Activated naive CD8-positive, alpha-beta T cell treated with anti-CD3 and anti-CD28 coated beads, Interleukin-2, amount 50 U/mL, for 24 hours (primary cell): ENCODE measurements at places on chromosomes 4 and X.

DNA sequence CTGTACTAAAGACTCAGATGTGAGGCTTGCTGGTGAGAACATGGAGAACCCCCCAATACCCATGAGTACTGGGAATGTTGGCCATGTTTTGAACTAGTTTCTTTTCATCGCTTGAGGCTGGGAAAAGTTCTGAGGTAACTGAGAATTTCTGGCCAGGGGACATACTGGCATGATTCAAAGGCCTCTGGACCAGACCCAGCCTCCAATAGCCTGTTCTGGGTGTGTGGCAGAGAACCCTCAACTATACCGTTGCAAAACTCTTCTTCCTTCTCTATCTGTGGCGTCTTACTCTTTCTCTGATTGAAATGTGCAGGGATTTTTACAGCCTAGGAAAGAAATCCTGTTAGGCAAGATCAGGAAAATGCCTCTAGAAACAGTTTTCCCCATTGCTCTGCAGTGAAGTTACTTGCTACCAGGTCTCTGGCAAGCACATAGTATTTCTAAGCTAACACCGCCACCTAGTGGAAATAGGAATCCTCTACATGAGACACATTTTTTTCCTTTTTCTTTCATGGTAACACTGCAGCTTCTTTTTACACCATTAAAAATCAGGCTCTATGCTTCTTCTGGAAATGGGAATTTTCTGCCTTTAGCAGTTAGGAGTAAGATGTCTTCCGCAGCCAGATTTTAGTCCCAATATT lies 170.7 kb upstream of the ZCCHC13 start:
- DNase-seq: no peak

DNA sequence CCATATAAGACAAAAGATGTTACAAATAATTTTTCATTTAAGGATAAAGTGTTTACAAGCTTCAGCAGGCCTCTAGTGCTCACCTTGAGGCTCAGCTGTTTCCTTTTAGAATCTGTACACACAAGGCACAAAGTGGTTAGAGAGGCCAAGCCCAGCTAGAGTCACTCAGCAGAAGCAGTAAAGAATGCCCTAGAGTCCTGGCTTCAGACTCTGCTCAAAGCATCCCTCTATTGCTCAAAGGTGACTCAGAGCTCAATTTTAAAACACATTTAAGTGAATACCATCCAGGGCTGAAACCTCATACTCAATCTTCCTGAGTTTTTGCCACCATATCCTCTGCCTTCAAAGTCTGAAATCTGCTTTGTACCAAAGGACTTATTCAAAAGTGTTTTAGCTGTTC lies 22.6 kb upstream of the PHF8 start:
- no peak for DNase-seq

GRCh38 chr4:105280338-105281123 lies 133.9 kb downstream of the TET2 start:
- no peak for DNase-seq

DNA sequence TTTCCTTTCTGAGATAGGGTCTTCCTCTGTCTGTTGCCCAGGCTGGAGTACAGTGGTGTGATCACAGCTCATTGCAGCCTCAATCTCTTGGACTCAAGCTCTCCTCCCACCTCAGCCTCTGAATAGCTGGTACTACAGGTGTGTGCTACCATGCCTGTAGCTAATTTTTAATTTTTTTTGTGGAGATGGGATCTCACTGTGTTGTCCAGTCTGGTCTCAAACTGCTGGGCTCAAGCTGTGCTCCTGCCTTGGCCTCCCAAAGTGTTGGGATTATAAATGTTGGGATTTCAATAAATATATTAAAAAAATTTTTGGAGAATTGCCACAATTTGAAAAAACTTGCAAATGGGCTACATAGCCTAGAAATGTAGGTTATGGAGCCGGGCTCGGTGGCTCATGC lies 18.5 kb downstream of the RAPGEF2 start:
- no peak for DNase-seq

DNA sequence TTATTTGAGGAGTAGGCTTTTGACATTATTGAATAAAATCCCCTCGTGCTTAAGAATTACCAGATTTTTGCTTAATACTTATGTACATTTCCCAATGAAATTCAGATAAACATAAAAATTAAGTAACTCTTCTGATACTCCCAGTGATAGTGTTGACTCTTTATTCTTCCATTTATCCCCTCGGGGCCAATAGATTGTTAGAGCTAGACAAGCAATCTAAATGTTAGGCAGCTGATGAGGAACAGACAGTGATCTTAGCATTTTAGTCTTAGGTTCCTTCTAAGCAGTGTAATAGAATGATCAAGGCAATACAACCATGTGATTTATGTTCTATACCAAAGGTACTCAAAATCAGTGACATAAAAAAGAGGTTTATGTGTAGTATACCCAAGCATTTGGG lies 68.7 kb downstream of the USP9X start:
- DNase-seq: no peak

GRCh38 chr4:137474711-137475301 lies 57.5 kb downstream of the PCDH18 start:
- DNase-seq: no peak

GRCh38 chrX:118493653-118494297 lies 1.8 kb upstream of the DOCK11 start:
- no peak for DNase-seq

DNA sequence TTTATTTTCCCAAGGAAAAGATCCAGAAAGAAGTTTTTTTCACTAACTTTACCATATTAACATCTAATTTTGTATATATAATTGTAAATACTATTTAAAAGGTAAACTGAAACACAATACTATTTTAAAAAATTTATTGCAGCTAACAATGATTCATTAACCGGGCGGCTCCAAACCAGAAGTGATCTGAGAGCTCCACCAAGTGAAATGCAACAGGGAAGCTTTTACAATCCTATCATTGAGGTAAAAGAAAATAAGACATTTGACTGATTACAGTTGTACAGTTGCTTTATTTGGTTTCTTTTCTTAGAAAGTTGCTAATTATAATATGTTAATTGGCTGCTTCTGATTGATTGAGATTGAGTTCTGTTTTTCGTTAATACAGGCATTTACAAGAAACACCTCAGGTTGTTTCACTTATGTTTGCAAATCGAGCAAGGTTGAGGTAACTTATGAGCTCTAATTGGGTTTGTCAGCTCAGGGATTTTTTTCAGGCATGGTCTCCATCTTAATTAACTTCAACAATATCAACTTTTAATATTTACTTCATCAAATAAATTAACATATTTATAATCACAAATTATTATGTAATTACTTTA lies 220.2 kb upstream of the UGT8 start:
- no peak for DNase-seq

DNA sequence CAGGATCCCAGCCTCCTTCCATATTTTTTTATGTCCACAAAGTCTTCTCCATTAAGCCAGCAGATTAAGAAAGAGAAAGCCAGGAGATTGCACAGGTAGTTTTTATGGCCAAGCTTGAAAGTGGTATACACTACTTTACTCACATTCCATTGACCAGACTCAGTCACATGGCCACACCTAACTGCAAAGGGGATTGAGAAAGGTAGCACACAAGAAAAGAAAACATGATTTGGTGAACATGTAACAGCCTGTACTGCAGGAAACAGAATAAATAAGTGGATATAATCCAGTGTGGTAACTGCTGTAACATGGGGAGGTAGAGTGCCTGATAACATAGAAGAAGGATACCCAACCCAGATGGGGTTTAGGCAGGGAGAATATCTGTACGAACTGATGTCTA lies 43.9 kb downstream of the HOPX start:
- DNase-seq: no peak

GRCh38 chr4:1277667-1278665 lies 11.7 kb upstream of the MAEA start:
- no peak for DNase-seq

DNA sequence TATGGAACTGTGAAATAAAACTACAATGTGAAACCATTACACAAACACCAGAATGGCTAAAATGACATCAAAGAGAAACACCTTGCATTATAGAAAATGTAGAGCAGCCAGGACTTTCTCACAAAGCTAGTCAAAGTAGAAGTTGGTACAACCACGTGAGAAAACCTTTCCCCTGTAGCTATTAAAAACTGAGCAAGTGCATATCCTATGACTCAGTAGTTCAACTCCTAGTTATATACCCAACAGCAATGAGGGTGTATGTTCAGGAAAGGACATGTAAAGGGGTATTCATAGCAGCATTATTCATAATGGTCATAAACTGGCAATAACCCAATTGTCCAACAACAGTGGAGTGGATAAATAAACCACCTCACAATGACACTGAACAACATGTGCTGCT lies 177.5 kb upstream of the NUDT10 start:
- no peak for DNase-seq

DNA sequence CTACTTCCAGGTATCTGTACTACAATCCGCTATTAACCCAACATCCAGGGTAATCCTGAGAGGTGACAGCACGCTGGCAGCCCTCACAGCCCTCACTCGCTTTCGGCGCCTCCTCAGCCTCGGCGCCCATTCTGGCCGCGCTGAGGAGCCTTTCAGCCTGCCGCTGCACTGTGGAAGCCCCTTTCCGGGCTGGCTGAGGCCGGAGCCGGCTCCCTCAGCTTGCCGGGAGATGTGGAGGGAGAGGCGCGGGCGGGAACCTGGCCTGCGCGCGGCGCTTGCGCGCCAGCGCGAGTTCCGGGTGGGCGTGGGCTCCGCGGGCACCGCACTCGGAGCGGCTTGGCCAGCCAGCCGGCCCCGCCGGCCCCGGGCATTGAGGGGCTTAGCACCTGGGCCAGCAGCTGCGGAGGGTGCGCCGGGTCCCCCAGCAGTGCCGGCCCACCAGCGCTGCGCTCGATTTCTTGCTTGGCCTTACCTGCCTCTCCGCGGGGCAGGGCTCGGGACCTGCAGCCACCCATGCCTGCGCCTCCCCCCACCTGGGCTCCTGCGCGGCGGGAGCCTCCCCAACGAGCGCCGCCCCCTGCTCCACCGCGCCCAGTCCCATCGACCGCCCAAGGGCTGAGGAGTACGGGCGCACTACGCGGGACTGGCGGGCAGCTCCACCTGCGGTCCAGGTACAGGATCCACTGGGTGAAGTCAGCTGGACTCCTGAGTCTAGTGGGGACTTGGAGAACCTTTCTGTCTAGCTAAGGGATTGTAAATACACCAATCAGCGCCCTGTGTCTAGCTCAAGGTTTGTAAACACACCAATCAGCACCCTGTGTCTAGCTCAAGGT lies 87.3 kb downstream of the PRSS12 start:
- DNase-seq: peak; percentile 33

DNA sequence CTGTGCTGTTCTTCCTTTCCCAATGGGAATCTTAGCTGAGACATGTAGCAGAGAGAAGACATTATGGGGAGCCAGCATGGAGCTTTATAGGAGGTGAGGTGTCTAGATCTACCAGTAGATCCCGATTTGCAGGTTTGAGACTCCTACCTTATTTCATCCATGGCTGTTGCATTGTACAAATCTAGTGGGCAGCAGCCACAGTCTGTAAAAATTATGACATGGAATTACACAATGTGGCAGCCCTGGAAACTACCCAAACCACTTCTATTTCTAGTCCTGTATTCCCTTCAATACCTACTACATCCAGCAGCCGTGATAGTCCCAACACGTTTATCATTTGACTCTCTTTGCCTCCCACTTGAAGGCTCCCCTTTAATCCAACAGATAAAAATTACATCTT lies 8.1 kb downstream of the ATP7A start:
- DNase-seq: no peak

DNA sequence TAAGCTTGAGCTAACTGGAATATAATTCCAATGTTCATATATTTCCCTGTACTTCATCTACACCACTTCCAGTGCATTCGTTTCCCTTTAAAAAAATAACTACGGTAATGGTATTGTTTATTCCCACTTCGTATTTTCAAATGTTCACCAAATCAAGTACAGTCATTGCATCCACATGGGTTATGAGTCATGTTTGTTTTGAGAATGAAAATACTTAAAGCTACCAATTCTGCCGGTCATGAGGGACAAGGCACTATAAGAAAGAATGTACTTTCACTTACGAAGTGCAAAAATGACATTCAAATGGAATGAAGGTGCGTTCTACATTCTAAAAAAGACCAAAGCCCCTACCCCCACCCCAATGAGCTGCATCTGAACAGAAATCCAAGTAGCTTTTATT lies 174.4 kb upstream of the FGF13 start:
- DNase-seq: no peak

DNA sequence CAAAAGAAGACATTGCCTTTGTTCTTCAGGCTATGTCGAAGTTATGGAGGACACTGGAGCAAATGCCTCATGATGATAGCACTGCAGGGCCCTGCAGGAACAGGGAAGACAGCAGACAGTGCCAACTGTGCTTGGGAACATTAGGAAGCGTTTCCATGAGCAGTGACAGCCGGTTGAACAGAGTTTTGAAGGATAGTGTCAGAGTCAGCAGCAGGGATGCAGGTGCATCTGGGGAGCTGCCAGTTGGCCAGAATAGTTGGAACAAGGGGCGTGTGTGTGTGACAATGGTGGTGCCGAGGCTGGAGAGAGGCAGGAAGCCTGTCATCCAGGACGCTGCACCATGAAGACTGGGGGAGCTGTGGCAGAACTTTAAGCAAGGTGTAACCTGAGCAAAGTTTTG lies 88.6 kb downstream of the SHROOM3 start:
- no peak for DNase-seq

GRCh38 chrX:131633285-131633917 lies 89.5 kb downstream of the OR13H1 start:
- peak; percentile 29 for DNase-seq

- peak; percentile 48 for DNase-seq
Measured at GRCh38 chrX:118528071-118528737, 32.6 kb downstream of the DOCK11 start.

- no peak for DNase-seq
Measured at GRCh38 chr4:112978691-112979472, 70.6 kb upstream of the ANK2 start.

- DNase-seq: no peak
Measured at GRCh38 chrX:41516456-41516855, 69.3 kb downstream of the NYX start.

- DNase-seq: no peak
Measured at GRCh38 chr4:12203945-12204344, 775.3 kb upstream of the HS3ST1 start.

DNA sequence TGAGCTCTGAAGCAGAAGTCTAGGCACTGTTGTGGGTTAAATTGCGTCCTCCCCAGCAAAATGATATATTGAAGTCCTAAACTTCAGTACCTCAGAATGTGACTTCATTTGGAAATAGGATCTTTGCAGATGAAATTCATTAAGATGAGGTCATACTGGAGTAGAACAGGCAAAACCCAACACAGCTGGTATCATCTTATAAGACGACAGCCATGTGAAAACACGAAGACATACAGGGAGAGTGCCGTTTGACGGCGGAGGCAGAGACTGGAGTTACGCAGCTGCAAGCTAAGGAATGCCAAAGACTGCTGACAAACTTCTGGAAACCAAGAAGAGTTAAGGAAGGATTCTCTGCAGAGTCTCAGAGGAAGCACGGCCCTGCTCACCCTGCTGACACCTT lies 241.5 kb downstream of the MAML3 start:
- no peak for DNase-seq

GRCh38 chr4:141099326-141099725 lies 33.9 kb downstream of the RNF150 start:
- no peak for DNase-seq

- DNase-seq: no peak
Measured at GRCh38 chr4:26039639-26040359, 125.8 kb downstream of the SMIM20 start.

- DNase-seq: no peak
Measured at GRCh38 chr4:181017038-181017437, 1226.2 kb upstream of the TENM3 start.
